ENCODE measurements at places on chromosomes 2 and 18.

GRCh38 chr2:124283096-124283495 is 258.0 kb downstream of the CNTNAP5 start:
- no peak for DNase-seq

- DNase-seq, result no peak
Measured at GRCh38 chr2:190578158-190579057, 43.9 kb upstream of the NEMP2 start.

DNA sequence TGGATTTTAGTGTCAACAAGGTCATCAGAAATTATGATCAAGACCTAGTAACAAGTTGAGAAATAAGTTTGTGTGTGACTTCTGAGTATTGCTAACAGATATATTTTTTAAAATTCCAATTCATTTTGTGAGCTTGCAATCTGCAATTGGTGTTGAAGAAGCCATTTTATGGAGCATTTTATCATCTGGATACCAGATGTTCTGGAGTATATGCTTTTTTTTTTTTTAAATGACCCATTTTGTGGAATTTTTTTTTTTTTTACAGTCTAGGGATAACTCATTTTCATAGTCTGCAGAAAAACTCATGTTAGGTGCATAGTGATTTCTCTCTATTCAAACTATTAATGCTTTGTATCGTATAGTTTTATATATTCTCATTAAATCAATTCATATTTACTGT is 12.6 kb downstream of the QPCT start:
- no peak for DNase-seq

DNA sequence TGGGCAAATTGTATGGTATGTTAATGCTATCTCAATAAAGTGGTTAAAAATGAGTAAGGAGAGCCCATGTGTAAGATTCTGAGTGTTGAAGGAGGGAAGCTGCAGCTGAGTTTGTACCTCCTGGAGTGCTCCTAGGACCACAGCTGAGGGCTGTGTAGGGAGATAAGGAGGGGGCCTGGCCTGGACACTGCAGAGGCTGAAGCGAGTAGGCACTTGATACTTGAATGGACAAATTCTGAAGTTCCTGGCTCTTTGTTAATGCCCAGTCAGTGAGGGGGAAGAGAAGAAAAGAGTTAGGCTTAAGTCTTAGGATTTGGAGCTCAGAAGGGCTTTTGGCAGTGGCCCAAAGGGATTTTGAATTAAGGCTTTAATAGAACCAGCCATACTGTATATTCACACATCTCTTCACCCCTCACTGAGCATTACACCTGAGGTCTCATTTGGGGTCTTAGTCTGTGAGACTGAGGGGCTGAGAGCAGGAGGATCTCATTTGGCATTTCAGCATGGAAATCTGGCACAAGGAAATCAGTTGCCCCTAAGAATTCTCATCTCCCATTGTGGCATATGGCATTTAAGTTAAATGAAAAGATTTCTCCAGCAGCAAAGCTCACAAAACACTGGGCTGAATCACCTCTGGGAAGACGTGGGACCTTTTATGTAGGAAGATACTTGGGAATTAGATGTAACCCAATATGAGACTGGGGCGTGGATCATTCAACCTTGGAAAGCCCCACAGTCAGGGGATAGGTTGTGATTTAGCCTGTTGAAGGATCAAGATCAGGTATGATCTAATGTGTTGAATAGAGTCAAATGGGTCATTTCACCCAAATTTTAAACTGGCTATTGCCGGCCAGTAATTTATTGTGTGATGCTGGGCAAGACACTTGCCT is 46.8 kb downstream of the LIPG start:
- no peak for DNase-seq

DNA sequence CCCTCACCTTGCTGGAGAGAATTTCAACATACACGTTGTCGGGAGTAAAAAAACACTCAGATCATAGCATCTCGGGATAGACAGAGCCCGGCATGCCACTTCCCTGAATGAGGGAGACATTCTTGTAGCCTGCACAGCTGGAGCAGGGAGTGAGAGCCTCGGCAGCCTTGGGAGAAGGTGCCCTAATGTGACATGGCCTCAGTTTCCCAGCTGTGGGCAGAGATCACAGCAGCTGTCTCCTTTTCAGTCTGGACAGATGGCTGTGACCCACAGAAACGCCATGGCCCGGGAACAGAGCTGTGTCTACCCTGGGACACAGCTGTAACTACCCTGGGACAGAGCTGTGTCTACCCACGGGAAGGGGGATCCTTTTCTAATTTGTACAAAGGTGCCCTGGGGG is 55.9 kb downstream of the HS1BP3 start:
- no peak for DNase-seq

GRCh38 chr18:2111456-2111855 is 459.8 kb downstream of the METTL4 start:
- DNase-seq, result no peak

- no peak for DNase-seq
Measured at GRCh38 chr2:159114835-159115234, 146.4 kb downstream of the TANC1 start.

DNA sequence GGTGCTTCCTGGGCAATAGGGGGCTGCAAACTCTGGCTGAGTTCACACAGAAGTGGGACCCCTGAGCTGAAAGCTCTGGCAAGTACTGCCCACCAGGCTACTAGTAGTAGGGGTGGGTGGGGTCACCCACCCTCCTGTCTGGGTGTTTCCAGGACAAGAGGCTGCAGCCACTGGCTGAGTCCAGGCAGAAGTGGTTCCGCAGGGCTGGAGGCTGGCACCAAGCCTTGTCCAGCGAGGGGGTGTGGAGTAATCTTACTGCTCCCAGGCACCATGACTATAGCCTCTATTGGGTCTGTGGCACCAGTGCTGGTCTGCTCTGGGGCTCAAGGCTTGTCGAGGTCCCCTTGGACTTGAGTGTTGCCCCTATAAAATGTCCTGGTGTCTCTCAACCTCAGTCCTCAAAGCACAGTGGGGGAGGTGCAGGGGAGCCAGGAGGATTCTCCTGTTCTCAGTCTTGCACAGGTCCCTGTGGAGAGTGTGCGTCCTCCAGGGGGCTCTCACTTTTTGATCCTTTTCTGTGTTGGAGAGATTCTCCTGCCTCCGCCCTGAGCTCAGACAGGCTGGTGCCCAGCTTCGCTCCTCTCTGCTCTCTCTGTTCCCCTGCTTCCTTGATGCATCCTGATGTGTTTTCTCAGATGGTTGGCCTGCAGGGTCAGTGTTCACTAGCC is 48.1 kb downstream of the NUP35 start:
- no peak for DNase-seq

DNA sequence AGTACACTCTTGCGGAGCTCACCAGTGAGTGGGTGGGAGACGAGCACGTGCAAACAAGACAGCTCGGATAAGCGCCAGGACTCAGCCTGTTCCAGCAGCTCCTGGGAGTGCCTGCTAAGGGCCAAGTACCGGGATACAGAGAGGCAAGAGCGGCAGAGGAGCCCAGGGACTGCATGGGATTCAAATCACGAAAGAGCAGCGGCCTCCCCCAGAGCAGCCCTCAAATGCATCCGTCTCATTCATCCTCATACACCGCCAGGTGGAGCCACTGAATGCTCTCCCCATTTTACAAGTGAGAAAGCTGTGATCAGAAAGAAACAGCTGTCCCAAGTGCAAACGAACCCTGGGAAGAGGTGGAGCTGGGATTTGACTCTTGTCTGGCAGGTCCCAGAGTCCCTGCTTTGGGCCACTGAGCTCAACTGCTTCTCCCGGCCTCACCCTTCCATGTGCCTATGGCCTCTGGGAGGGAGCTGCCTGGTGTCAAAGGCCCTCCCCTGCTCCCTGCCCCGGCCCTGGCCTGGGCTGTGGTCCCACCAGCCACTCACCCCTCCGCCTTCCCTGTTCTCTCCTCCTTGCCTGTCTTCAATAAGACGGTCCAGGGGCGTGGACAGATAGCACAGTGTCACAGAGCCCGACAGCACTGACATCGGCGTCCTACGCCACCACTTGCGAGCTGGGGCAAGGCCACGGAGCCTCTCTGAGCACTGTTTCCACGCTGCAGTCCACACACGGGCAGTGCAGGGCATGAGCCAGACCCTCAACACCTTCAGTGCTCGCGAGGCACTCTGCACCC is 72.8 kb upstream of the TAF1B start:
- peak; percentile 94 for DNase-seq

GRCh38 chr18:54696616-54697293 is 105.7 kb downstream of the DYNAP start:
- no peak for DNase-seq

- DNase-seq, result no peak
Measured at GRCh38 chr2:173862612-173863217, 102.5 kb downstream of the SP3 start.

GRCh38 chr2:150165442-150165841 is 322.0 kb downstream of the RND3 start:
- DNase-seq, result no peak

DNA sequence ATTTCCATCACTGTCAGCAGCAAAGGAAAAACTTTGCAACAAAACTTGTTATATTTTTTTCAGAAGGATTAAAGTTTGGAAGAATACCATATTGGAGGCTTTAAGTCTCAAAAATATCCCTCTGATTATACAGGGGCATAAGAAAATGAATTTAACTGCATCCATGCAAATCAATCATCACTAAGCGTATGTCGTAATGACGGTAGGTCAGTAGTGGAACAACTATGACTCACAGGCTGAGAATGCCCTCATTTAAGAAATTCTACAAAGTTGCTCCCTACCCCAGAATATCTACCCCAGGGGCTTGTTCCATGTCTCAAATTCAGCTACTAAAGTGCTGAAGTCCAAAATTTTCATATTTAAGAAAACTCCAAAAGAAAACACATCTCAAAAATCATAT is 12.5 kb upstream of the NAB1 start:
- no peak for DNase-seq

GRCh38 chr2:161824226-161824625 is 200.0 kb downstream of the SLC4A10 start:
- DNase-seq, result no peak

GRCh38 chr2:112621790-112622527 is 23.8 kb upstream of the SLC20A1 start:
- no peak for DNase-seq

DNA sequence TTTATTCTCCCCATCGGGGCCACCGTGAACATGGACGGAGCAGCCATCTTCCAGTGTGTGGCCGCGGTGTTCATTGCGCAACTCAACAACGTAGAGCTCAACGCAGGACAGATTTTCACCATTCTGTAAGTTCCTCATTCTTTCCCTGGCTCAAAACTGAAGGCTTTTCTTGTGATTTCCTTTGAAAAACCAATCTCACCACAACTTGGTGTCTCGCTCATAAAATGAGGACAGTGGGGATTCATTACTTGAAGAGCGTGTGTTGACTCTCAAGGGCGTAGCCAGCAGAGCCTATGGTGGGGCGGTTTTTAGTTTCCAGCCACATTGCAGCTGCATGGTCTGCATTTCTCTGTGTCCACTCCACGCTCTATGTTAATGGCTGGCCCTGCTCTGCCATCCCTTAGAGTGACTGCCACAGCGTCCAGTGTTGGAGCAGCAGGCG is 29.0 kb downstream of the SLC1A4 start:
- no peak for DNase-seq

DNA sequence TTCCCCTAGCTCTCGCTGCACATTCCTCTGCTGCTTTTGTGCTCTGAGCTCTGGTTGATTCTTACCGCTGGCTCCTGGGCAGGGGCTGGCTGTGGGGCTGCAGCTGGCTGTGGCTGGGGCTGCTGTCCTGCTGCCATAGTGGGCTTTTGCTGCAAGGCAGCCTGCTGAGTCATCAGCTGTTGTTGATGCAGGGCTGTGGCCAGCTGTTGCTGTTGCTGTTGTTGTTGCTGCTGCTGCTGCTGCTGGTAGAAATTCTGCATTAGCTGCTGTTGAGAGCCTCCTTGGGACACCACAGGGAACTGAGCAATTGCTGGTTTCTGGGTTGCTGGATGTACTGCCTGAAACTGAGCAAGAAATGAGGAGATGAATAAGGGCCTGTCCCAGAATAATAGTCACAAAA is 77.2 kb upstream of the NFU1 start:
- peak; percentile 52 for DNase-seq

DNA sequence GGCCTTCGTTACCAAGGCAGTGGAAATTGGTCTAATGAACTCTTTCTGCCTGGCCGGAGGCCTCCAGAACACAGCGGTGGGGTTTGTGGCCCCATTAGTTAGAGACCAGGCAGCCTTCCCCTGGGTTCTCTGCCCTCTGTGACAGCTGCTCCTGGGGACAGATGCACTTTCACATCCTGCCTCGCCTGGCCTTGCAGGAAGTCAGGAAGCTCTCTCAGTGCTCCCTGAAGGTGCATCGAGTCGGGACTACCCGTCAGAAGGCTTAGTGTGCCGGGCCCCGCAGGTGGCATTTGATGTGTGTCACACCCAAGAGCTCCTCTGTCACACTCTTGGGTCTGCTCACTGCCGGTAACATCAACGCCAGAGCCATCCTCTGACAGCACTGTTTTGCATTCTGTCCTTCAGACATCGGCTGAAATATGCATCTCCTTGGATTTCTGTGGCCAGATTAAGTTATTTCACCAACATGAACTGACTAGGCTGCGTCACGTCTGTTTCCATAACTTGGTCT is 158.3 kb downstream of the LDLRAD4 start:
- no peak for DNase-seq

GRCh38 chr2:36446294-36446693 is 90.7 kb downstream of the CRIM1 start:
- no peak for DNase-seq

GRCh38 chr2:117065912-117066311 is 748.6 kb upstream of the DDX18 start:
- DNase-seq, result no peak

- DNase-seq, result no peak
Measured at GRCh38 chr2:219844401-219845091, 217.1 kb downstream of the SLC4A3 start.

DNA sequence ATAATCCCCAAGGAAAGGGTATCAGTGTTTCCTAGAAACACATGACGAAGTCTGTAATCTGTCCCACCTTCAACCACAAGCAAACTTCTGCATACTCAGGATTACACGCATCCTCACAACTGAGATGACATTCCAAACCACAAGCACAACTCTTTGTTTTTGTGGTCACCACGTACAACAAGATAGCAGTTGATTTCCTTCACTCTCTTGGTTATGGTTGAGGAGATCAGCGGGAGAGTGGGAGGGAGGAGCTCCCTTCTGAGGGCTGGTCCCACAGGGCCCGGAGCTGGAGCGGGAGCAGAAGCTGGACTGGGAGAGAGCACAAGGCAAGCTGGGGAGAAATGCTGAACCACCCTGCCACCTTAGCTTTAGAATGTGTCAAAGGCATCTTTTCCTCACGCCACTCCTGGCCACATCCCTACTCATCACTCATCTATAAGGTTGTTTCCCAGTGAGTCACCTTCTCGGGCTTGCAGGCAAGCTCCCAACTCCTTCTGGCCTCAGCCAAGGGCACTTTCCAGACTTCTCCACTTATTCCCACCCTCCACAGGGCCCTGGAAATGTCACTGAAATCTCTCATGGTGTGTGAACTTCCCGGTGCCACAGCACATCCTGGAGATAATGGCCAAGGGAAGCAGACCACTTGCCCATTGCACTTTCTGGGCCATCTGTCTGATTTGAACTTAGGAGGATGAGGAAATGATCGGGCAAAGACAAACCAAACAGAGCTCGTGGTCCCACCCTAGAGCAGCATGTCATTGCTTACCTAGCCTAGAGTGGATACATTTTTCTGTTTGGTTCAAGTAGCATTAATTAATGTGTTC is 98.9 kb upstream of the LGALSL start:
- DNase-seq, result no peak

All from NCI-H1694 treated with DMSO at 0.1 percent for 48 hours (cell line).